ENCODE measurements at places on chromosomes 4 and X.

DNA sequence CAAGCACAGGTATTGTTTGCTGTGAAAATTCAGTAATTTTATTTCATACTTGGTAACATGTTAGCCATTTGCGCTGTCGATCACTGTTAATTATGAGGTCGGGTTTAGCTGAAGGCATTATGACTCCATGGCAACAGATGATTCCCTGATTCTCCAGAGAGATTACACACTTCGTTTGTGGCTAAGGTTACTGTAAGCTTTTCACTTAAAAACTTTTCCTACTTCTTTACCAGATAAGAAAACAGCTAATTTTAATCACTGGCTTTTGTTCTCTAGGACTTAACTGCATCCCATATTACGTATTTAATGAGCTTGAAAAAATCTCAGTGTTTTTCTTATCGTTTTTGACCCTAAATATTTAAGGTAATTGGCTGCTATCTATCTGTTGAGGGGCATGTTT lies 2.1 kb downstream of the GSTCD start:
- no peak for DNase-seq

DNA sequence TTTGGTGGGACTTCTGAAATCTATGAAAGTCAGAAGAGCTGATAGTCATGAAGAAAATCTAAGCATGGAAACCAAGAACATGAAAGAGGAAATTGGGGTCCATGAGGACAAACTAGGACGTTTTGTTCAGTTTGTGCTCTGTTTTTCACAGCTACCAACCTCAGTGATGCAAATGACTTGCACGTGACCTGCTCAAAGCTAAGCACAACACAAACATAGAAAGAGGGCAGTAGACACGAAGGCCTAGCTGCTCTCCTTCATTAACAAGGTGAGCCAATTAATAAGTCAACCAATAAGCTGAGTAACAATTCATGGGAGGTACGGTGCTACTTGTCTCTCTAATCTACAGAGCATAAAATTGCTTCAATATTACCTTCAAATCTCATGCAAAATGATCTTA lies 684.1 kb downstream of the TRAM1L1 start:
- DNase-seq: no peak

DNA sequence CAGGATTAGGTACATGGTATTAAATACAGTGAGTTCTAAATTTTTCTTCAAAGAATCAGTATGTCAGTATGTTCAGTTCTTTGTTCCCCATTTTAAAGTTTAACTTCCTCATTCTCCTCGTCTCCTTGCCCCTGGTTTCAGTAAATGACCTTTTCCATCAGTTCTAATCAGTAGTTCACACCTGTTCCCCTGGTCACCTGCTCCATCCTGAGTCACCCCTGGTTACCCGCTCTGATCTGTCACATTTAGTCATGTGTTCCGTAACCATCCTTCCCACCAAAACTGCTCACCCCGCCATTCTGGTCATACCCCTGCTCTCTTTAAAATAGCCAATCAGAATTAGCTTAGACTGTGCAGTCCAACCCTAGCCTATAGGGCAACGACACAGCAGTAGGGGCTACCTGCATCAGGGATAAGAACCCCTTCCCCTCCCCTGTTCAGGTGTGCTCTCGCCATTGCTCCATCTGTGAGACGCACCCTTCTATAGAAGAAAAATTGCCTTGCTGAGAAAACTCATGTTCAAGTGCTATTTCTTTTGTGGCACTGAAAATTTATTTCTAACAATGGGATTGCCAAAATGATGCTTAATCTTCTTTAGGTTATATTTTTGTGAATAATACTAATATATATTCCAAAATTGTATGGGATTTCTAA lies 181.3 kb downstream of the OR13H1 start:
- no peak for DNase-seq

GRCh38 chr4:164304101-164304639 lies 449.8 kb upstream of the SMIM31 start:
- DNase-seq: no peak

- no peak for DNase-seq
Measured at GRCh38 chr4:146165221-146165620, 10.3 kb upstream of the LSM6 start.

DNA sequence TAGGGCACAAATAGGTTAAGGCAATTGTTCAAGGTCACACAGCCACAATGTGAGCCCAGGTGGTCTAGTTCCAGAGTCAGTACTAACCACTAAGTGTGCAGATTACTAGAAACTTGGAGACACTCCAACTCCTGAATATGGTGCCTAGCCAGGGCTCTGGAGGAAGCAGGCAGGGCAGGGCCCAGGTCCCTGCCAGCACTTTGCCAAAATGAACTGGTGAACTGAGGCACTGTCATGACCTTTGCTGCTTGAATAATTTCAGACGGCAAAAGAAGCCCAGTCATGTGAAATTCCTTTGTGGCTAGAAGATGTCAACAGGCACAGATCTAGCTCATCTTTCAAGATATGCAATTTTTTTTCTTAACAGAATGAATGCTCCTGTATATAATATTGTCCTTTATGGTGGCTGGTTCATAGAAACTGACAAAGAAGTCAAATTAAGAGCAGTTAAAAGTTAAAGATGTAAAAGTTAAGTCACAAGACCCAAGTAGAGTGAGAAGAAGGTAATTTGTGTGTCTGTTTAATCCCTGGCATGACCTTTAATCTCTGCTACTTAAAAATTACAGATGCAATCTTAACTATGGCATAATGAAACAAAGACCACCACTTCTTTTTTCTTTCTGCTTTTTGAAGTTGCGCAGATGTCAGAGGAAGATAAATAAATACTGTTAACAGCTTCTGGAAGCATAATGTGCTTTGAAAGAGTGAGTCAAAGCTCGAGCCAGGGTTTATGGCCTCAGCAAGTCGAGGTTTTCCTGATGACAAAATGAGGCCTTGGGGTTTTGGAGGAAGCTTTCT lies 54.1 kb downstream of the SHROOM3 start:
- DNase-seq: no peak

- DNase-seq: no peak
Measured at GRCh38 chr4:94567811-94568210, 116.1 kb downstream of the PDLIM5 start.

DNA sequence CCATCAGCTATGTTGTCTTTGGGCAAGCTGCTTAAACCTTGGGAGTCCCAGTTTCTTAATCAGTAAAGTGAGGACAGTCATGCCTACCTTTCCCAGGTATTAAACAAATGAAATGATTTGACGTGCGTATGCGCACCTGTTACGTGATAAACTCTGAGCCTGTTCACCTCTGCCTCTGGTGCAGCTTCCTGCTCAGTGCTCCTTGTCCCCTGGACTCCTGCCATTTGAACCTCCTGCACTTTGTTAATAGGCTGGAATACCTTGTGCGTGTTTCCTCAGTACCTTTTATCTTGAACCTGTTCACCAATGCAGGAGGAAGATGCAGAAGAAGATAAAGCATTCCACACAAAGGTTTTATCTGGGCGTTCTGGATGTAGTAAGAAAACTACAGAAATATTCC lies 211.9 kb downstream of the CEP135 start:
- DNase-seq: no peak

- DNase-seq: no peak
Measured at GRCh38 chrX:44432641-44433040, 89.2 kb upstream of the EFHC2 start.

- DNase-seq: no peak
Measured at GRCh38 chr4:186825069-186825468, 101.4 kb upstream of the FAT1 start.

DNA sequence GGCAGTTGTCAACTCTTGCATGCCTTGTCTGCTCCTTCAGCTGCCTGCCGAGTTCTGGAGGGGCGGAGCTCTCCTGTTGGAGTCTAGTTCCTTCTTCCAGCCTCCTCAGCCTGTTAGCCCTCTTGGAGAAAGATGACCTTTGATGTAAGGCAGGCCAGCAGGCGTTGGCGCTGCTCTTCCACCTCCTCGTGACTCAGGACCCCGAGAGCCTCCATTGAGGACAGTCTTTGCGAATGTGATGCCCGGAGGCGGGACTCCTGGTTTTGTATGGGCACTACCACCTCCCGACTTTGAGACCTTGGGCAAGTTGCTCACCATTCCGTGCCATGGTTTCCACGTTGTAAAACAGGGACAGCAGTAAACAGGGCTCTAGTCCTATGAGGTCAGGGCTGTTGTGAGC lies 108.3 kb downstream of the TENM3 start:
- DNase-seq: no peak

- no peak for DNase-seq
Measured at GRCh38 chr4:109359040-109359646, 56.7 kb upstream of the COL25A1 start.

- DNase-seq: no peak
Measured at GRCh38 chr4:118398226-118399090, 45.7 kb upstream of the PRSS12 start.

- no peak for DNase-seq
Measured at GRCh38 chr4:27016551-27016950, 155.9 kb downstream of the STIM2 start.

DNA sequence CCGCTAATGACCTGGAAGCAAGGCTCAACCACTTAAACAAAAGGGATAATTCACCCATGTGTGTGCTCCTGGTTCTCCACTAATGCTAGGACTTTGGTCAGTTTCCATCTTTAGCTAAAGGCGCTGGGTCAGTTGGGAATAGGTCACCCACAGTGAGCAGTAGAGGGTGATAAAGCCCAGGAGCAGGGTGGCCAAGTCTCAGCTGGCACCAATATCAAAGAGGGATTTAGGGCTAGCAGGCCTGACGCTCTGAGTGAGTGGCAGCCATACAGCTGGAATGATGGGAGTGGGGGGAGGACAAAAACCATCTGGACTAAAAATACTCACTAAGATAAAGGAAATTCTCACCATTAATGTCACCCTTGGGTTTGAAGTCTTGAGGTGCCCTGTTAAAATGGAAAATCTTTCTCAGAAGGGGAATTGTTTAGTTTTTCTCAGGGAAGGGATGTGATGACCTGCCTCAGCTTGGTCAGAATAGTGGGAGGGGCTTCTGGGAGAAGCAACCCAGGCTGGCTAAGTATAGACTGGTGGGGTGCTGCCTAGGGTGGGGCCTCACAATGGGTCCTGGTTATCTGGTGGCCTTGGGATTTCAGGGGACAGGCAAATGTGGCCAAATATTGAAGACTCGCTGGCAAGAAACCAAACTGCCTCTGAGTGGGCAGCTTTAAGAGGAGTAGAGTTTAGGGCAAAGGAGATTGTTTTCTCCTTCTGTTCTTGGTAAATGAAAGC lies 47.1 kb downstream of the TSC22D3 start:
- no peak for DNase-seq

DNA sequence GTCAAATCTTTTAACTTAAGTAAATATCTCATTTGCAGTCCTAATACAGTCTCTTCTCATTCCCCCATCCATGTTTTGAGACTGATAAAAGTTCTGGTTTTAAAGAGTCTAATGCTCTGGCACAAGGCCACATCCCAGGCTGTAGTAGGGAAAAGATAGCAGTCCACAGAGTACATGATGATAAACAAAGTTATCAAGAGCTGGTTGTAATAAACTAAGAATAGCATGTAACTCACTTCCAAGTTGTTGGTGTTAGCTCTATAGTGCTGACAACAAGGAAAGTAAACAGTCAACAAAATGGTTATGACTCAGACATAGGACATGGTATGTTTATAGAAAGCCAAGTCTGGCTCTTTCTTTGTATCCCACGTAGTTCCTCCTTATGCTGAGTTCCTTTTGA lies 21.8 kb upstream of the AREG start:
- DNase-seq: no peak

- no peak for DNase-seq
Measured at GRCh38 chr4:107999932-108000539, 10.3 kb downstream of the HADH start.

DNA sequence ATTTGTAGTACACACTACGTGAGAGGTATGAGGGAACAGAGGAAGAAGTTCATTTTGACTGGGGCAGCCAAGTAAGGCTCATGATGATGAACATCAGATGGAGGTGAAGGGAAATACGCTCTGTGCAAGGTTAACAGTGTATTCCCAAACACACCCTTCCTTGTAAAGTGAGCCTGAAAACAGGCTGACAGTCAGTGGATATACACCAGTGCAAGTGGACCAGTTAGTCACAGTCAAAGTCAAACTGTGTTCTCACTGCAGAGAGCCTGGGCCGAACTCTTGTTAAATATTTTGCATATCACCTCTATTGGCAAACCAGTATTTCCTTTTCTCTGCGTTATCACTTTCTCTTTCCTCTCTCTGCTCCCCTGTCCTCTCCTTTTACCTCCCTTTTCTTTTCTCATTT lies 23.4 kb upstream of the RHOH start:
- no peak for DNase-seq

DNA sequence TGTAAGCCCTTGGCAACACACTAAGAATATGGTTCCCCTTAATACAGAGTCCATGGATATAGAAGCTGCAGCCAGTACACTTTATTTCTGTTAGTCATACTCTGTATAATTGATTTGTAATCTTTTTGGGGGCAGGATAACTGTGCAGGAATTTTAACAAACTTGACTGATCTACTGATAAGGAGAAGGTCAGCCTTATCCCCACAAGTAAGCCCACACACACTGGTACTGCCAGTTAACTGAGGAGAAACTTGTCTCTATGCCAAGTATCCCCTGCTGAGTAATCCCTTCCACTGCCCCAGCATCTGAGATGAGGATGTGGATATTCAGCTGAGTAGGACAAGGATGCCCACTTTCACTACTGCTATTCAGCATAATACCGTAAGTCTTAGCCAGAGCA lies 154.9 kb upstream of the CXXC4 start:
- DNase-seq: no peak

- no peak for DNase-seq
Measured at GRCh38 chr4:76214177-76214675, 602 bp upstream of the SCARB2 start.

DNA sequence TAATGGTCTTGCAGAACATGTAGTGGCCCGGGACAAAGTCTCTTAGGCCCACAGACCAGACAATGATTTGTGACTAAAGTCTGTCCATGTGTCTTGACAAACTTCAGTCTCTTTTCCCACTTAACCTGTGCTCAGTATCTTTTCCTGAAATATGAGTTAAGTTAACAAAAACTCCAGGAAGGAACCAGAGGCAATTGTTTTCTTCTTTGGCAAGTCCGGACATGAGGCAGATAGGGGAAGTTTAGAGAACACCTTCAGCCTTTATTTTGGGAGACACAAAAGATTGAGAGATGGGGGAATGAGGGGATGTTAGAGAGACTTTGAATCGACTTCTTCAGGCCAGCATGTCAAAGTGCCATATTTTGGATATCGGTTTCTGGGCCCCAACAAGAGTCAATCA lies 80.2 kb upstream of the FRMPD4 start:
- DNase-seq: no peak

GRCh38 chrX:42515939-42516338 lies 262.0 kb downstream of the PPP1R2C start:
- DNase-seq: no peak
